Astrocyte of the cerebellum (primary cell): ENCODE measurements at places on chromosomes 2 and 18.
A peak's percentile ranks its signal among the peaks of the same experiment; 100 is the strongest.

- DNase-seq = no peak
Observed at GRCh38 chr2:191661097-191661924, 16.6 kb upstream of the NABP1 start.

DNA sequence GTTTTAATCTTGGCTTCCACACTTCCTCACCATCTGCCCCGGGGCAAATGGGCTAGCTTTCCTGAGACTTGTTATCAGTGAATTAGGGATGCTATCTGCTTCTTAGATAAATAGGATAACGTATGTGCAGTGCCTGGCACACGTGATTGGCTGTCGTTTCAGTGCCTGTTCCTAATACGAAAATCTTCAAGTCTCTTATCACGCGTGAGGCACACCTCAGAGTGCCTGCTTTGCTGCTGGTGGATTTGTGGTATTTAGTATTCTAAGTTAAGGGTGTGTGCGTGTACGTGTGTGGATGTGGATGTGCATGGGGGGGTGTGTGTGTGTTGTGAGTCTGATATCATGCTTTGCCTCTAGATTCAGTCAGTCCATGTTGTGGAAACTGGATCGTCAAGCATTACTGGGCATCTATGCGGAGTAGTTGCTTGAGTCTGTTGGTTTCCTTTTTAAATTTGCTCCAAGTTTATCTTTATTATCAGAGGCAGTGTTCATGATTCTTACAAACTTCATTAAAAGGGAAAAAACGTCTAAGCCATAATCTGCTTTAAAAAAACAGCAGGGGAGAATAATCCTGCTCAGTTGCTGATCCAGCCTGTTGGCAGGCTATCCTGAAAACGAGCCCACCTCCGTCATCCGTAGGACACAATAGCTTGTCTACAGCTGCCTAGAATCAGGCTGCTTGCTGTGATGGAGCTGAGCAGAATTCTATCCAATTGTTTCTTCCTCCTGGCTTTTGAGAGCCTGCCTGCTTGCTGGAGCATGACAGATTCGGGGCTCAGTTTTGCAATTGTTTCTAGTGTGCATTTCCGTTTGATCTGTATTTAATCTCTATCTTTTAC is 6.6 kb downstream of the SH3RF3 start:
- peak; percentile 82 for DNase-seq

- DNase-seq = peak; percentile 9
Observed at GRCh38 chr18:46497129-46497528, 159.9 kb downstream of the LOXHD1 start.

DNA sequence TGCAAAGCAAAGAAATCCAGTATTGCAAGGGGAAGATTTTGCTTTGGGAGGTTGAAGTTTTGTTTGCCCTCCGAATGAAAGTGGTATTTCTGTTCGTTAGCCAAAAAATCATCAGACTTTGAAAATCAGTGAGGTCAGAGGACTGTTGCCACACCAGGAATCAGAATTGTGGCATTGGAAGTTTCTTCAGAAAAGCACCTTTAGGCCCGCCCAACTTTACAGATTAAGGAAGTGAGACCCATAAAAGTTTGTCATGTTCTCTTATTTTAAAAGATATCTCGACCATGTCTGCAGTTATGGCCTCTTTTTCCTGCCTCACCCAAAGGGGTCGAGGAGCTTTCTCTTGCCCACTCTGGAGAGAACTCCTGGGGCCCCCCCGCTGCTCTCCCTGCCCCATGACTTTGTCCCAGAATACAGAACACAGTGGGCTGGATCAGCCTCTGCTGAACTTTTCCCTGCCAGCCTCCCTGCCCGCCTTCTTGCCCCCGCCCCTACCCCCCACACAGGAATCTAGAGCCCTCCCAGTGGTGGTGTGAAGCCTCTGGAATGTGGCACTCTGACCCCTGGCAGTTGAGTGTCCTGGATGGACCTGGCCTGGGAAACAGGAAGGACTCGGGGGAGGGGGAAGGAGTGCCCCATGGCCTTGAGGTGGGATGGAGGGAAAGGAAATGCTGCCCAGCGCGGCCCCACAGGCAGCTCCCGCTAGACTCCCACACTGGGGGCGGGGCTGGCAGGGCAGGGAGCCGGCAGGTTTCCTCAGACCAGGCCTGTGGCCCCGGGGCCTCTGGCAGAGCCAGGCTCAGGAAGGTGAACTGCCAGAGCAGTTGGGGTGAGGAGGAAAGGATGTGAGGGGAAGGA is 25.3 kb downstream of the CRIM1 start:
- DNase-seq = no peak

DNA sequence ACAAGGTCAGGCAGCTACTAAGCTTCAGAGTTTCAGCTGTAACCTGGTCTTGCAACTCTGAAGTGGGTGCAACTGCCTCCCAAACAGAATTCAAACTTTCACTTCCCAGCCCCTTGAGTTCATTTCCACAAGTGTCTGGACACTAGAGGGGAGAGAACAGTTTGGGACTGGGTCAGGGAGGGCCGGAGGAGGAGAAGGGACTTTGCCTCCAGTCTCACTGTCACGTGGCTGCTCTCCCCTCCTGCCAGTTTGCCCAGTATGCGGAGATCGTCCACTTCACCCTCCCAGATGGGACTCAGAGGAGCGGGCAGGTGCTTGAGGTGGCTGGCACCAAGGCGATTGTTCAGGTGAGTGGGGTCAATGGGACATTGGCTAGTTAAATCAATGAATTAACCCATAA is 20.6 kb upstream of the ANKRD53 start:
- no peak for DNase-seq

DNA sequence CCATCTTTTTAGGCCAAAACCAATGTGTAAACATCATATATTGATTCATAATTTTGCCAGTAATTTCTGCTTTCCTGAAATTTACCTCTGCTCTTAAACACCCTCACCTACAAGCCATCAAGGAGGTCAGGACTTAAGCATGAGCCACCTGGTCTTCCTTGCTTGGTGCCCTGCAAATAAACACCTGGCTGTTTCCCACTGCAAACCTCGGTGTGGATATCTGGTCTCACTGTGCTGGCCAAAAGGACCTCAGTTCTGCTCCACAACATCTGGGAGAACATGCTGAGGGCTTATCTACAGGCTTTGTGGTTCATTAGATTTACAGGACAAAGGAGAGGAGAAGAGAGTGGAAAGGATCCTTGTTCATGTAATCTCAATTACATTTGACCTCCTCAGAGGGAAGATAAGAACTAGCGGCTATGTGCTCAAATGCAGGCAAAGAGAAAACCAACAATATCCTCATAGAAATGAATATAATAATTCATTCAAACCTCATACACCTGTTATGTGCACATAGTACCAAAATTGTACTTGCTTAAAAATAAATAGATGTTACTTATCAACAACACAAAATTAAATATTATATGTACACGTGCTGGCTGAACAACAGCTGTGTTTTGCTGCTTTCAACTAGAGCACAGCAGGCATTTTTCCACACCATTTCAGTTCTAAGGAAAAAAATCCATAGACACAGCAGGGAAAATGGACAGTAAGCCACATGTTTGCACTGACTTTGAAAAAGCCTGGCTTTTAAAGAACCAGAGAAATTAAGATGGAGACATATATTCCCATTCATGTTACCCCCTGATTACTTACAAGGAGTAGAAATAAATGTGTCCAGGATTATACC is 465.1 kb downstream of the LPIN1 start:
- peak; percentile 22 for DNase-seq

DNA sequence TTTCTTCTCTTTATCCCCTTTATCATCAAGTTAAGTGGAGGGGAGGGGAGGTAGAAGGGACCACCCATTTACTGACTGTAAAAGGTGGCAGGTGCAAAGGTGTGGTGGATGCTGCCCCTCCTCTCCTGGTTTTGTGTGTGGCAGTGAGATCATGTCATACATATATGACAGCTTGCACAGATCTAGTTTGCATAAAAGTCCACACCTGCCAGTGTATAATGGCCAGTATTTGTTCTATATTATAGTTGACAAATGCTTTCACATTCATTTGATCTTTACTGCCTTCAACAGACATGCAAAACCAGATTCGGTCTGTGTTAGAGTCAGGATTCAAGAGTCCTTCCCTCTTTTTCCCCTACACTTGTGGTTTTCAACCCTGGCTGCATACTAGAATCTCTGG is 55.1 kb downstream of the TGFA start:
- DNase-seq = no peak

DNA sequence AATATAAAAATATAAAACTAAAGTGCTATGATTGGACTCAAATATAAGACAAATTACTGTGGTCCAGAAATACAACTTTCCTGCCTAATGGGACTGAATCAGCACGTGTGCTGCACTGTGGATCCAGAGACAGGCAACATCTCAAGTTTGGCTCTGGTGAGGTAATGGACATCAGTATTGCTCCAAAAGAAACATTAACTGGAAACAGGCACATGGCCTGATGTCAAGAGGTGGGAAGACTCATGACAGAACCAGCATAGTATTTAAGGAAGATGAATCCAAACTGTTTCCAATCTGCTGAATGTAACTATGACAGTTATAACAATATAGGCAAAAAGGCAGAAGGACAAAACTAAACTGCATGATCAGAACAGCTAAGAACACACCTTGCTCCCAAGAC is 354.6 kb downstream of the FSIP2 start:
- no peak for DNase-seq

DNA sequence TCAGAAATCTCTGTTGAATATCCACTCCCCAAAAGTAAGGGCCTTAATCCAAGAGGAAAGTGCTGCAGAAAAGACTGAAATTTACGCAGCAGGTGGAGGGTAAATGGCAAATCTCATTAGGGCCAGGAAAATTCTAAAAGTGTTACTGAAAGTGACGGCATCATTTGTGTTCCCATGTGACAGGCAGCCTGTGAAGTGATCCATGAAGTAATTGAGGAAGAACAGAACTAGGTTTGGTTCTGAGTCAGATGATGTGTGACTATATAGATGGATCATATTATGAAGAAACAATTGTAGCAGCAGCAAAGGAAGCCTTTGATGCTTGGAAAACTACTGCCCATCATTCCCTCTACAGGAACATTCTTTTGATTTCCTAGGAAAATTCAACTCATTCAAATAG is 401.2 kb downstream of the TGIF1 start:
- no peak for DNase-seq

DNA sequence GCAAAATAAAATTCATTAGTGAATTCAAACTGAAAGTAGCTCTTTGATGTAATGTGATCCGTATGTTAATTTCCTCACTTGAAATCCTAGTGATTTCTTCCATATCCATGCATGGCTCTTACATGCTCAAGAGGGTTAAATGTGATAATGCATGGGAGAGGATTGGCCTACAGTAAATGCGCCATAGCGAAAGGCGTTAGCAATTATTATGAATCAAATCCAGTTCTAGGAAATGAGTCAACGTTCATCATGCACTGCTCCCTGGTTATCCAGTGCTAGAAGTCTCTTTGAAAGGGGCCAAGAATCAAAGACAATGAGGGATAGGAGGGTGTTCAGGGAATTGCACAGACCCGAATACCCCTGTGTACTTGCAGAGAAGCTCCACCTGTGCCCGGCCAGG is 101.4 kb upstream of the RASGRP3 start:
- no peak for DNase-seq

- no peak for DNase-seq
Observed at GRCh38 chr2:99651930-99652670, 162.3 kb upstream of the REV1 start.

DNA sequence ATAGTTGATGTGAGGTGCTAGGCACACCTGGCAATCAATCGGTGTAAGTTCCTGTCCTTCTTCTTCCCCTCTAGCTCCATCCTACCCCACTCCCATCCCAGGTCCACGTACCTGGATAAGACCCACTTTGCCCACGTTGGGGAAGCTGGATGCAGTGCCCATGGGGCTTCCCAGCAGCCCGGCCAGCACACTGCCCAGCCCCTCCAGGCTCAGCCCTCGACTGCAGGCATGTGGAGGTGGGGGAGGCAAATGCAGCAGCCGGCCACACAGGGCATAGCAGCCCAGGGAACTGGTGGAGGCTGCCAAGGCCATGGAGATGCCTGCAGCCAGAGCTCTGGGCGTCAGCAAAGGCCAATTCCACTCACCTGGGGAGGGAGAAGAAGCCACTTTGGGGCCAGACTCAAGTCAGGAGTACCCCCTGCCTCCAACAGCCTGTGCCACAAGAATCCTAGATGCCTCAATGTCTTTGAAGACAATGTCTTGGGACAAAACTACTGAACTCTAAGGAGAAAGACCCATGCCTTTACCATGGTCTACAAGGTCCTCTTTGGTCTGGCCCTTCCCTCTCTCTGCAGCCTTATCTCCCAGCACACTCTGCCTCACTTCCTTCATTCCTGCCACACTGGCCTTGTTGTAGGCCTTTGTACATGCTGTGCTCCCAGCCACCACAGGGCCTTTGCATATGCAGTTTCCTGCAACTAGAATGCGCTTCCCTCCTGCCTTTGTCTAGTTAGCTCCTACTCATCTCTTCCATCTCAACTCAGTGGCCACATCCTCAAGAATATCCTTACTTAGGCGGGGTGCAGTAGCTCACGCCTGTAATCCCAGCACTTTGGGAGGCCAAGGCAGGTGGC is 4.5 kb downstream of the SLC23A3 start:
- DNase-seq = no peak

DNA sequence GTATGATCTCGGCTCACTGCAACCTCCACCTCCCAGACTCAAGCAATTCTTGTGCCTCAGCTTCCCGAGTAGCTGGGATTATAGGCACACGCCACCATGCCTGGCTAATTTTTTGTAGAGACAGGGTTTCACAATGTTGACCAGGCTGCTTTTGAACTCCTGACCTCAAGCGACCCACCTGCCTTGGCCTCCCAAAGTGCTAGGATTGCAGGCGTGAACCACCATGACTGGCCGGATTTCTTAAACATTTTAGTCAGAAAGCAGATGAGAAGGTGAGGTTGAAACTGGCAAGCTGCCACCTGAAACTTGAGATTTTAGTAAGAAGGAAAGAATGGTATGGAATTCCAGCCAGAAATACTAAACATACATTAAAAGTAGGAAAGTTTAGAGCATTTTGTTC is 31.9 kb downstream of the KLHL23 start:
- peak; percentile 51 for DNase-seq

GRCh38 chr2:220143336-220143735 is 515.9 kb downstream of the SLC4A3 start:
- DNase-seq = peak; percentile 20

DNA sequence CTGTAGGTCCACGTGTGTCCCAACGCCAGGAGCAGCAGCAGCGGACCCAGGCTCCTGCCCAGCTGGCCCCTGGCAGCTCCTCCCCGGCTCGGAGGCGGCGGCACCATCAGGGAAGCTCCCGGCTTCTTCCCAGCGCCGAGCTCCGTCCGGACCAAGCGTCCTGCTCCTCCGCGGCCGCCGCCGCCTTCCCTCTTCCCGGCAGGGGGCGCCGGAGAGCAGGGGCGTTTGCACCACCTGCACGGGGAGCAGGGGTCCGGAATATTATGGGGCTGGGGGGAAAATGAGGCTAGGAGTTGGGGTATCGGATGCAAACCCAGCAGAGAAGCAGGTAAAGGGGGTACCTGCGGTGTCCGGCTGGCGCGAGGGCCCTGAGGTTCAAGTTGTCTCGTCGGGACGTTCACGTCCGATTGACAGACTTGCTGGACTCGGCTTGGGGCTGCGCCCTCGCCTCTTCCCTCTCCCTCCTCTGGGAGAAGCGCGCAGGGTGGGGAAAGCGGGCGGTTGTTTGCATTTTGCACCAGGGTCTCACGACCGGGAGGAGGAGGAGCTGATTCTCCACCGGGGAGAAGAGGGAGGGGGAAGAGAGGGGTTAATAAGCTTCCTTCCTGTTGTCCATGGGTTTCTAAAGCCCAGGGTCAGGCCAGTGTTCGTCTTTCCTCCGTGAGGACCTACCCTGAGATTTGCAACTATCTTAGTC is at the start of gene CCBE1:
Gene CCBE1, minus strand, starts transcription at position 188 of the 697 bp plus-strand sequence.
- no peak for DNase-seq

- DNase-seq = no peak
Observed at GRCh38 chr2:104344985-104345384, 508.9 kb upstream of the POU3F3 start.
